GM12878 (cell line): ENCODE measurements at places on chromosomes 3 and 15. TPM values are rescaled to one million over a fixed set of nuclear protein-coding genes. Genes with fewer than 3 reads are reported as not detected.

DNA sequence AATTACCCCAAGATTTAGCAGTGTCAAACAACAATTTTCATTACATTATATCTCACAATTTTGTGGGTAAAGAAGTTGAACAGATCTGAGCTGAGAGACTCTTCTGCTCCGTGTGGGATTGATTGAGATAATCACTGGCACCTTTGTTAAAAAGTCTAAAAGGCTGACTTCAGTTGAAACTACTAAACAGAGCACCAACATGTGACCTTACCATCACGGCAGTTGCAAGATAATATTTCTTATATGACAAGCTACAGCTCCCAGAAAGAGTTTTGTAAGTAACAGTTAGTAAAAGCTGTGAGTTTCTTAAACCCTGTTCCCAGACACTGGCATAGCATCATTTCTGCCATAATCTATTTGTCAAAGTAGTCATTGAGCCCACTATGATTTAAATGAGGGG lies 25.0 kb downstream of the CGGBP1 start:
- DNase-seq: no peak

Gene STOML1
- polyA plus RNA-seq: 13.2 and 13.6 TPM in 2 replicates

Gene RETNLB
- polyA plus RNA-seq: not detected in 2 replicates

GRCh38 chr3:142647856-142648255 lies 51.7 kb downstream of the PLS1 start:
- no peak for DNase-seq

- DNase-seq: no peak
These were observed 41.9 kb downstream of the NCK1 start for GRCh38 chr3:136903899-136904298.

GRCh38 chr3:156681002-156681401 lies 6.6 kb downstream of the TIPARP start:
- no peak for DNase-seq

Gene CYP8B1
- polyA plus RNA-seq: not detected in 2 replicates

GRCh38 chr3:150757364-150757763 lies 5.6 kb downstream of the SIAH2 start:
- no peak for DNase-seq

GRCh38 chr3:55364421-55364820 lies 122.7 kb downstream of the WNT5A start:
- DNase-seq: no peak

DNA sequence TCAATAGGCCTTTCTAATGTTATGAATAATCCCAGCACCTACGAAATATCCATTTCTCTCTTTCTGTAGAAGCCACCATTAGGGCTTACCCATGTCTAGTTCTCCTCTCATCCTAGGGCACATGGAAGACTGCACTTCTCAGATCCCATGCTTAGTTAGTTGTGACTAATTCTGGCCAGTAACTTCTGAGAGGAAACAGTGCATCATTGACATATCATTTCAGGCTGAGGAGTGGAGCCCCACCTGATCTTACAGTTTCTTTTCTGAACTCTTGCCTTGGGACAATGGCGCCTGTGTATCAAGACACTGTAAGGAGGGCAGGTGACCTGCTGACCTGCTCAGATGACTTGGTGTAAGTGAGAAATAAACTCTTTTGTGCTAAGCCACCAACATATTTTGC lies 39.4 kb upstream of the TBL1XR1 start:
- no peak for DNase-seq

GRCh38 chr3:151305060-151305774 lies 11.4 kb downstream of the GPR87 start:
- DNase-seq: no peak

DNA sequence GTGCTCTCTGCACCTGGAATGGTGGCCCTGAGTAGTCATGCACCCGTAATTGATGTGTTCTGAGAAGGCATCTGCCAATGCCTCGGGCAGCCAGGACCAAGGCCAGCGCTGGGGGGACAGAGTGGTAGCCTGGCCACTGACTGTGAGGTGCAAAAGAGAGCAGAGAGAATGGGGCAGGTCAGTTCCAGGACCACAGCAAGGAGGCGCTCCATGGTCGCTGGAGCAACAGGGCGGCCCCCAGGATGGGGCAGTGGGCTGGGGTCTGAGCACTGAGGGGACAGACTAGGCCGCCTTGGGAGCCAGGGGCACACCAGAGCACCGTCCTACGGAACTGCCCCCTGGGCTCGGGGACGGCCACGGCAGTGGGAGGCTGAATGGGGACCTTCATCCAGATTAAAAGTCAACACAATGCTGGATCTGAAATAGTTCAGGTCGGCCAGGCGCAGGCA lies 48.3 kb upstream of the IQSEC1 start:
- DNase-seq: no peak

GRCh38 chr15:39580485-39581241 lies at the start of gene THBS1:
Gene THBS1, plus strand, starts transcription at chr15:39581079. Its CDS starts 779 bp downstream, at chr15:39581858.
- DNase-seq: no peak

- no peak for DNase-seq
These were observed 28.4 kb downstream of the PLS1 start for GRCh38 chr3:142624341-142625152.

GRCh38 chr3:69085168-69085832 lies 563 bp downstream of the ARL6IP5 start:
- no peak for DNase-seq

- DNase-seq: no peak
These were observed 60.1 kb upstream of the OSTN start for GRCh38 chr3:191138937-191139336.

Gene P2RY13
- not detected in 2 replicates for polyA plus RNA-seq

GRCh38 chr3:40923143-40923542 lies 276.2 kb upstream of the CTNNB1 start:
- DNase-seq: no peak

DNA sequence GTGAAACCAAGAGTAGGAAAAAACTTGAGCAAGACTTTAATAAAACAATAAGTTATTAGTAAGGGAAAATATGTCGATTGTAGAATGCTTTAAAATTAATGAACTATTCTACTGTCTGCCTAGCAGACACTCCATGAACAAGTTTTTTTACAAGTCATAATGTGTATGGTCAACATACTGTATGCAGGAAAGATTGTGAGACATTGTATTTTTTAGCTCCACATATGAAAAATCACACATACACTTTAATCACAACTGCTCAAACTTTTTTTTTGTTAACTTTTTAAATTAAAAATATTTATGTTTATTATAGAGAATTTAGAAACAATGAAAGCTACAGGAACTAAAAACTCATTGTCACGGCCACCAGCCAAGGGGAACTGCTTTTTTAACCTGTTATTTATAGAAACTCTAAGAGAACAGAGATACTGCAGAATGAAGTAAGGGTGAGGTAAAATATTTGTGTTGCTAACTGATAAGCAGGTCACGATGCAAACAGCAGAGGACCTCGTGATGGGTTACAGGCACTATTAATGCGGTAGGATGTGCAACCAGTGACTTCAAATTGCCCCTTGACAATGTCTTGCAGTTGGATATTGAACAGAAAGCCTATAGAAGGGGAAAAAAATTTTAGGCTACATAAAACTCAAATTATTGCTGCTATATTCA lies 53.0 kb downstream of the THSD4 start:
- no peak for DNase-seq

Gene SCAMP5
- 1.7 and 2.0 TPM in 2 replicates for polyA plus RNA-seq

Gene DAPK2
- 3.3 and 3.7 TPM in 2 replicates for polyA plus RNA-seq

Gene SMCO1
- not detected in 2 replicates for polyA plus RNA-seq

Gene NKIRAS1
- 16.6 and 17.9 TPM in 2 replicates for polyA plus RNA-seq

- DNase-seq: no peak
These were observed 19.6 kb upstream of the C3orf80 start for GRCh38 chr3:160205606-160206005.

DNA sequence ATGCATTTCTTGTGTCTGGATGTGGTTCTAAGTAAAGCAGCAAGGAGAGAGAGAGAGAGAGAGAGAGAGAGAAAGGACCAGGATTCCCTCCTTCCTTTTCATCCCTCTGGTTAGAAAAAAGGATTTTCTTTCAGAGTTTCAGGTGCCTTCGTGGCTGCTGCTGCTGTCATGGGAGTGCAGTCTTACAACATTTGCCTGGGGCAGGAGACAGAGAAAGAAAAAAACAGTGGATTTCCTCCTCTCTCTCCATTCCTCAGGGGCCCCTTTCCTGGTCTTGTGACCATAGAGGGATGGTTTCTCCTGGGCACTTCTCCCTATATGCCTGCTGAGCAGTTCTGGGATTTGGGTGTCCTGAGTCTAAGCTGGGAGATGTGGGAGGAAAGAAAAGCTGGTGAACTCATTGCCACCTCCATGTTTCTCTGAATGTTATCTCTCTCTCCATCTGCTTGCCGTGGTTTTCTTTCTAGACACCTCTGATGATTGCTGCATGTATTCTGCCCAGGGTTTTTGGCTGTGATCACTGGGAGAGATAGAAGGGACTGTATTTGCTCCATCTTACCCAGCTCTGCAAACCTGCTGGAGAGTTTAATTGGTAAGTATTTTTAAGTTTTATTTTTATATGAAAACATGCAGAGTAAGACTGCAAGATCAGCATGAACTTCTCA lies 142.4 kb upstream of the RGMA start:
- no peak for DNase-seq

- DNase-seq: no peak
These were observed 1115.0 kb downstream of the IGSF11 start for GRCh38 chr3:117919621-117920020.

DNA sequence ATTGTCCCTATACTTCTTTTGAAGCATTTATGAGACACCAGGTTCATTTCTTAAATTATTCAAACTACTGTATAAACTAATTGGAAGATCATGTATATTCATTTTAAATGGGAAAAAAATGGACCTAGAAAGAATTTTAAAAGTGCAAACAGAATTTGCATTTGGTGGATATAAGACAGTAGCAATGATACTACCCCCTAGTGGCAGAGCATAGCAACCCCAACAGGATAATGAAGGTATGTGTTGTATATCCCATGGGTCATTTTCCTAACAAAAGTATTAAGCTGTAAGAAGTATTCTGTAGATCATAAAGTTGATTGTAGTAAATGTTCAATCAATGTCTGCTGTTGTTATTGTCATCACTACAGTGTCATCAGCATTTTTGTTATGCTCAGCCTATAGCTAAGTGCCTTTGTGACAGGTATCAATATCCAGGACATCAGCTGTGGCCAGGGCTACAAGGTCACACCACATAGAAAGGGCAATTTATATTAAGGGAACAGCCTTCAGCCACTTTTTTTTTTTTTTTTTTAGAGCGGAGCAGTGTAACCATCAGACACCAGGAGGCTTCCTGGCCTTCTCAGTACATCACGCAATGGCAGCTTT lies 175.8 kb downstream of the FOXB1 start:
- peak; percentile 3 for DNase-seq

DNA sequence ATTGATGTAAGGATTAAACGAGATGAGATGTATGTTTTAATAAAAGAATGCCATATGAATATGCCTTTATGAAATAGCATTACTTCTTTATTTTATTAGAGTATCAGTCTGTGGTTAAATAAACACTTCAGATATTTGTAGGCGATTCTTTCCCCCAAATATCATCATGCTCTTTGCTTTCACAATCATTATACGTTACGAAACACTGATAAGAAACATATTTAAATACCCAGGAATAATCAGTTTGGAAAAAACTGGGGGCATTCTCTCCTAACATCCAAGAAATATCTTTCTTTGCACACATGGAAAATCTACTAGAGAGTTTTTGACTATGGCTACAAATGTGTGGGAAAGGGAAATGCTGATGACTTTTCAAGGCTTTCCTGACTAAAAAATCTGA lies 4.4 kb upstream of the PLAAT1 start:
- DNase-seq: no peak

DNA sequence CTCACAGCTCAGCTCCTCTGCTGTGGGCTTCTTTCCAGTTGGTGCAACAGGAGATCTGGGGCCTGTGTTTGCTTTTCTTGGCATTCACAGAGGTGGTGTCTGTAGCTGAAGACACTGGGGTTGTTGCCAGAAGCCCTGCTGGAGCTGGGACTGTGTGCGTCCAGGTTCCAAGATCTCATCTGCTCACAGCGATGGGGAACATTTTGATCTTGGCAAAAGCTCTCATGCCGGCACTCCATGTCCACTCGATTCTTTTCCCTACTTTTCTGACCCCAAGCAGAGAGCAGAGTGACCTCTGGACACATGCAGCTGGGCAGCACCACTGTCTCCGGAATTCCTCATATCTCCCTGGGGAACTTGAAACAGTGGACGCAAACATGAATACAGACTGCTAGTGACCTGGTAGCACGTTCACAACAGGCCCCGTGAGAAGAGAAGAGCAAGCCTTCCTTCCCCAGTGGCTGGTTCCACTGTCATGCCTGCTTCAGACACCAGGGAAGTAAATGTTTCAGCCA lies 36.1 kb upstream of the MECOM start:
- DNase-seq: no peak

- DNase-seq: no peak
These were observed 367.5 kb upstream of the THBS1 start for GRCh38 chr15:39213385-39213840.

DNA sequence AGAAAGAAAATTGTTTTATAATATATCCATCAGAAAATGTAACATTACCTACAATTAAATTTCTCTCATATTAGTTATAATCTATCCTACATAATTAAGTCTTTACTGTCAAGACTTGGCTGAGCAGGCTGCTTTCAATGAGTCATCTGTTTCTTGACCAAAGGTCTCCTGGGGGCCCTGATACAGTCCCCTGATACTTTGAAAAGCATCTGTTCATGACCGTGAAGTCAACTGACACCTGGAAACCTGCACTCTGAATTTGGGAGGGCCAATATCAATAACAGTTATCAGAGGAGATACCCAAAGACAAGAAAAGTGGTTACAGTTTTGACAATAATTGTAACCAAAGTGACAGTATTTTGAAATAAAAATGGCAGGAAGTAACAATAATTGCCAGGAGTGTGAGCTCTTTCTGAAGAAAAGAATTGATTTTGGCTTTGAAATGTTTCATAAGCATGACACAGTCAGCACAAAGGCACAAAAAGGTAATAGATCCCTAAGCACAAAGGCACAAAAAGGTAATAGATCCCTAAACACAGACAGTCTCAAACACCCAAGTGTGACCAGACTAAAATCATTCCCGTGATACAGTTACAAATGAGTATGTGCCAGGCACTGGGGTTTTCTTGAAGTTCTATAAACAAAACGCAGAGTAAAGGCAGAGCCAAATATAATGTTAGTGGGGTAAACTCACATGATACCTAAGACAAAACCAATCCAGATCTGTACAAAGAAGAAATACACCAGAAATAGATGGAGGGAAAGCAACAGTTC lies 260.7 kb downstream of the PLOD2 start:
- peak; percentile 21 for DNase-seq

Gene CCRL2
- polyA plus RNA-seq: 1.2 and 1.7 TPM in 2 replicates

- DNase-seq: peak; percentile 16
These were observed at the start of gene PLCB2 for GRCh38 chr15:40307421-40308211. Gene PLCB2, minus strand, starts transcription at chr15:40307935. Its CDS starts 263 bp downstream, at chr15:40307672.

- no peak for DNase-seq
These were observed 6.1 kb downstream of the CD96 start for GRCh38 chr3:111548092-111548491.

- peak; percentile 75 for DNase-seq
These were observed 84.3 kb downstream of the KLHL25 start for GRCh38 chr15:85710340-85710842.

- DNase-seq: no peak
These were observed 152.6 kb downstream of the BBX start for GRCh38 chr3:107675233-107675900.

- DNase-seq: no peak
These were observed 71.0 kb downstream of the RBM6 start for GRCh38 chr3:50010959-50011358.

- DNase-seq: no peak
These were observed at the start of gene ARL14 for GRCh38 chr3:160676547-160677303. Gene ARL14, plus strand, starts transcription at chr3:160677160. Its CDS starts 187 bp downstream, at chr3:160677347.
